ENCODE measurements at places on chromosomes 7 and 10. TPM values are rescaled to one million over a fixed set of nuclear protein-coding genes. Genes with fewer than 3 reads are reported as not detected.

Gene TACC2
- total RNA-seq = 38.2 TPM

DNA sequence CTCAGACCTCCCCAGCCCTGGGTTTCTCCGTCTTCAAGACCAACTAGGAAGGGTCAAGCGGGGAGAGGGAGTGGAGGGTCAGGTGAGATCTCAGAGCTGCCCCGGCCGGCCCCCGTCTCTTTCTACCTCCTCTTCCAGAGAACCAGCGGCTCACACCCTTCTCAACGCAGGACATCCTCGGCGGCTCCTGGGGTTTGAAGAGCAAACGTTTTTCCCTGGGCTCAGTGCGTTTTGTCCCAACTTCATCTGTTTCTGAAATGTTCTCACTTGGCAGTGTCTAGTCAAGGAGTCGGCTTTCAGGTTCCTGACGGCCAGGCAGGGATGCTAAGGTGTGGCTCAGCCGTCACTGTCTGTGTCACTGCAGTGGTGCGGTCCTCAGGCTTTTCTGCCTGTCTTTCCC is 416.4 kb upstream of the FOXK1 start:
- no peak overlapping the region for H3K4me3 ChIP-seq
- DNase-seq = no peak
- H3K36me3 ChIP-seq = peaks cover 31% of the 10 kb centered on the region
- H3K4me1 ChIP-seq = no peaks in the 10 kb centered on the region

DNA sequence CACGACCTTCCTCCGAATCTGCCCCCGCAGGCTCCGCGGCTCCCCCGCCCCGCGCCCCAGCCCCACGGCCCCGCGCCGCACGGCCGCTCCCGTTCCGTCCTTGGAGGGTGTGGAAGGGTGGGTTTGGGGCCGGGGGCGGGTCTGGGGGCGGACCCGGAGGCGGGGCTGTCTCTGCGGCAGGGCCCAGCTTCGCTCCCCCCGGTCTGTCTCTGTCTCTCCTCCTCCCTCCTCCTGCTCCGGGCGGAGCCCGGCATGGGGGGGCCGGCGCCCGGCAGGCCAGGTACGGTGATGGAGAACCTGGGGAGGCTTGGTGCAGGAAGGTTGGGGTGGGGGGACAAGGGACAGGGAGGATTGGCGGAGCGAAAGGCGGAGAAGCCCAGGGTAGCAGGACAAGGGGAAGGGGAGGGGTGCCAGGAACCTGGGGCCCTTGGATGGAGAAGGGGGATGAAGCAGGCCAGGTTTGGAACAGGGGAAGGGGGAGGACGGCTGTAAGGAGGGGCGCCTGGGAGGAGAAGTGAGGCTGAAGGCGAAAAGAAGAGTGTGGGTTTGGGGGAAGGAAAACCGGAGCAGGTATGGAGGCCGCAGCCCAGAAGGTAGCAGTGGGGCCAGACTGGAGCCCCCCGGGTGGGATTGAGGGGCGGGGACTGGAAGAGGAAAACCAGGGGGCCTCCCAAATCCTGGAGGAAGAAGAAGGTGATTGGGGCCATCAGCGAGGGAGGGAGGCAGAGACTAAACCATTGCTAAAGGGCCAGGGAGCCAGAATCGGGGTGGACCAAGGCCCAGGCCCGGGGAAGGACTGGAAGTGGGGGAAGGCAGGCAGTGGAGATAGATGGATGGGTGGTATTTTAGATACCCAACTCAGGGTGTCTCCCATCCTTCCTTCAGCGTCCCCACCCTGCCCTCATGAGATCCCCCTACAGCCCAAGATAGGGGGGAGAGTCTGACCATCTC is at the start of gene NYAP1:
Gene NYAP1 (plus strand): TSS at position 206 of the 951 bp plus-strand sequence. CDS start 1,385 bp downstream, outside the sequence.
- peak within 1 kb of the TSS; percentile 33 for H3K4me3 ChIP-seq
- H3K4me1 ChIP-seq = no peaks in the 10 kb centered on the region
- no peaks in the 10 kb centered on the region for H3K27me3 ChIP-seq
- peak within 1 kb of the TSS; percentile 72 for H3K27ac ChIP-seq

GRCh38 chr10:60461688-60462087 is 72.0 kb upstream of the ANK3 start:
- H3K27me3 ChIP-seq = no peaks in the 10 kb centered on the region
- DNase-seq = no peak
- no peaks in the 10 kb centered on the region for H3K36me3 ChIP-seq
- H3K4me3 ChIP-seq = no peak overlapping the region

DNA sequence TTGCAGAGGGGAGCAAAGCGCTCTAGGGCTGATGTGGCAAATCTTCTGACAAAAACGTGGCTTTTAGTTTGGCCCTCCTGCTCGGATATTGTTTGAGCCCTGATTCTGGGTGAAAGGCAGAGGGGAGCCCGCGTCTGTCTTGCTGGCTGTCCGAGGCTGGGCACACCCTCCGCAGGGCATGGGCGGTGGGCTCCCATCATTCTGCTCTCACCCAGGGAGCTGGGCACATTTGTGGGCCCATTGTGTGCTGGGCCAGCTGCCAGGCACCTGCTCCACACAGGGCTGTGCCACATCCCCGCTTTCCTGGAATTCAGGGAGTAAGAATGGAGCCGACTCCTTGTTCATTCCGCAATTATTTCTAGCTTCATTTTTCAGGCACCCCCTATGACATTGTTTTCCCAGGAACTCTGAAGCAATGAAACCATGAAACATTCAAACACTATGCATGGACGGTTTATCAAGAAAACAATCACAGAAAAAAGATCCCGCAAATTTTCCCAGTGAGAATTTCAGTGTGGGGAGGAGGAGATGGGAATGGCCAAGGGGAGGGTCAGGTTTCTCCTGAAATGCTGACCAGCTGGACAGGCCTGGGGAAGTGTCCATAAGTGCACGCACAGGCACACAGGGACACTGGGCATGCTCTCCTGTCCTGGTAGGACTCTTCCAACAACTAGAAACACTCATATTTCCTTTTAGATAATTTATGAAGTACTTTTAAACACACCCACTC is 341.1 kb downstream of the CXCL12 start:
- H3K27me3 ChIP-seq = no peaks in the 10 kb centered on the region

DNA sequence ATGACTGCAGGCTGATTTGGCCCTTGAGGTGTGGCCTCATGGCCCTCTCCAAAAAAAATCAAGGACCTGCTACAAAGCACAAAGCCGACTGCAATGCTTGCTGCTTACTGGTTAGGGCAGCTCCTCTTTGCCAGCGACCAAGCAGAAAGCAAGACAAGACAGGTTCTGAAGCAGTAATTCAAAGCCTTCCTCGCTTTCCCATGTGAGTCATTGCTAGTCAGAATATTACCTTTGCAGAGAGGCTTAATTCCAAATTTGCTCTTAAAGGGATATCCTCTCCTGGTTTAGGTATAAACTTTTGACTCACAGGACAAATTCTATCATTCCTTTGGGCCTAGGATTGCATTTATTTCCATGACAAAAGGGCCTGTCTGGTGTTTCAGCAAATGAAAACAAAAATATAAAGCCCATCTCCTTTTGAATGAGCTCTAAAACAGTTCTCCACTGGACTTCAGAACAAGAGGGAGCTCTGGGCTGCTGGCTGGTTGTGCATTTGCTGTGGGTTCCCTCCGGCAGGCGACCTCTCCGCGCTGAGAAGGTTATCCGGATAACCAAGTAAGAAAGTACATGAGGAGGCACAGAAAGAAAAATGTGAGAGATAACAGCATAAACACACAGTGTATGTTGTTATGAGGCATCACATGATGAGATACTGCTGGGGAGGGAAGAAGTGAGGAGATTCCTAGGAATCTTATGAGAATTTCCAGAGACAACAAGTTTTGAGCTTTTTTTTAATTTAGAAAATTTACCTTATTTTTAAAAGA is 90.8 kb downstream of the EGFR start:
- no peak overlapping the region for H3K4me3 ChIP-seq
- no peaks in the 10 kb centered on the region for H3K36me3 ChIP-seq
- H3K4me1 ChIP-seq = no peaks in the 10 kb centered on the region
- no peak for DNase-seq
- H3K27me3 ChIP-seq = no peaks in the 10 kb centered on the region
